HS-27A (cell line): ENCODE measurements at places on chromosomes 7 and 10.

DNA sequence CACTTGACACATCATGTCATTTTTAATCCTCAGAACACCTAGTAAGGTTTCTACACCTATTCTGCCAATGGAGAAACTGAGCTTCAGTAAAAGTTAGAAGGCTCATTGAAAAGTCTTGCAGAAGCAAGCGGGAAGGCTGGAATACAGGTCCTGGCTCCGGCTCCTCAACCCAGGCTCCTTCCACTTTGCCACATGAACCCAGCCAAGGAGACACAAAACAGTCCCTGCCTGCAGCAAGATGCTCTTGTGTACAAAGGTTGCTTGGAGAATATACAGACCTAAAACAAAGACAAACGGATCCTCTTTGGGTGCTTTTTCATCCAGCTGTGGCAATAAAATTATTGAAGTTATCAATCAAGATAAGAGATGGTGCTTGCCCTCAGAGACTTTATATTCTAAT lies 106.8 kb downstream of the SORBS1 start:
- no peak for DNase-seq

DNA sequence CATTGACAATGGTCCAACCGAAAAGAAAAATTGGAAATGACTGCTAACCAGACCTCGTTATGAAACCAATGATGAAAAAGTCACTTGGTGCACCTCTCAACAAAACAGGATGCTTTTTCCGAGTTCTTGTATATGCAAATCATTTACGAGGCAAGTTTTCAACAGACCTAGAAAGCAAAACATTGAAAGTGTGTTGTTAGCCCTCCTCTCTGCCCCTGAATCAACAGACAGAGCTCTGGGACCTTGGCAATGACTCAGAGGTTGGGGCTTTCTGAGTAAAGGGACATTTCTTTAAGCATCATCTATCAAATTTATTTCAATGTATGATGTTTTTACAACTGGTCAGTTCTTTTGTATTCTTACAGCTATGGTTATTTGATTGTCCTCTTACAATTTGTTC lies 16.3 kb upstream of the DKK1 start:
- DNase-seq: no peak

DNA sequence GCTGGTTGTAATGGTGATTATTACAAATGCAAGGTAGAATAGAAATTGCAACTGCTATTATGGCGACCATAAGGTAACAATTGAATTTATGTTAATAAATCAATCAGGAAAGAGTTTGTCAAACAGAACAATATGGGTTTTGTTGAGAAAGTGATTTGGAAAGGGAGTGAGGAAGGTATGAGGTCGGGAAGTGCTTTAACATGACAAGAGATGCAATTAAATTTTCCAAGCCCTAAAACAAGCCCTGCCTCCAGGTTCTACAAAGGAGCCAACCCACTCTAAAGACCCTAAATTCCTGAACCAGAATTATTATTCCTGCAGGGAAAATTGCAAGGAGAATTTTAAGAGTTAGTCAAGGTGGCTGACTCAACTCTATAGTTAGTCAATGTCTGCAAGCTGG lies 363.7 kb downstream of the BMPER start:
- no peak for DNase-seq

DNA sequence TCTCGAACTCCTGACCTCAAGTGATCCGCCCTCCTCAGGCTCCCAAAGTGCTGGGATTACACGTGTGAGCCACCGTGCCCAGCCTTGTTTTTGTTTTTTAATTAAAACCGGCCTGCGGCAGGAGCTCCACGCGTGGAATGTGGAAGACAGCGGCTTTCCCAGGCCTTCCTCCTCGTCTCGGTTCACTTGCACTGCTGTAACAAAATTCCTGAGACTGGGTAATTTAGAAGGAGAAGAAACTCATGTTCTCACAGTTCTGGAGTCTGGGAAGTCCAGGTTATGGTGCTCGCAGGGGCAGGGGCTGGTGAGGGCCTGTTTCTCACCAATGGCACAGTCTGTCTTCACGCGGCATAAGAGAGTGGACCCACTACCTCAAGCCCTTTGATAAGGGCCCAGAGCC lies 14.4 kb upstream of the CRYGN start:
- DNase-seq: no peak
